ENCODE measurements at places on chromosomes 11 and 22.

GRCh38 chr22:37464181-37464580, 22.0 kb downstream of the MFNG start:
- no peak for DNase-seq

DNA sequence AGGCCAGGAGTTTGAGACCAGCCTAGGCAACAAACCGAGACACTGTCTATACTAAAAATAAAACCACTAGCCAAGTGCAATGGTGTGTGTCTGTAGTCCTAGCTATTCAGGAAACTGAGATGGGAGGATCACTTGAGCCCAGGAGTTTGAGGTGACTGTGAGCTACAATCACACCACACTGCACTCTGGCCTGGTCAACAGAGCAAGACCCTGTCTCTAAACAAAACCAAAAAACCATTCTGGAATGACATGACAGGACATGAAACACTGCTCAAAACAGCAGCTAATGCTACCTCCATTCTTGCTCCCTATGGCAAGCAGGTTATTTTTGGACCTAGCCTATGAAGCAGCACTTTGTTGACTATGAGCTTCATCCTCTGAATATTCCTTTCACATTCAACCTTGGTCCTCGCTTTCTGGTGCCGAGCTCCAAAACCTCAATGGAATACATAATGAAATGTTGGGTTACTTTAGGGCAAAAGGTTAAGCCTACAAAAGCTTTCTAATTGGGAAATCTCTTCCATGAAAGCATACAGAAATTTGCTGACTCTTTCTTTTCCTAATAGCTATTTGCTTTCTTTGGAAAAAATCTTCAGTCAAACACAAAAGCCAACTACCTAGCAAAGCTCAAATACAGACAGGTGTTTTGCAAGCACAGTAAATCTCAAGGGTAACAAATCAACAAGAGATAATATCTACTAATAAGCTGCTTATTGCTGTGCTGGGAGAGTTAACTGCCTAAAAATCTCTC, 21.1 kb downstream of the SIK3 start:
- DNase-seq = no peak

DNA sequence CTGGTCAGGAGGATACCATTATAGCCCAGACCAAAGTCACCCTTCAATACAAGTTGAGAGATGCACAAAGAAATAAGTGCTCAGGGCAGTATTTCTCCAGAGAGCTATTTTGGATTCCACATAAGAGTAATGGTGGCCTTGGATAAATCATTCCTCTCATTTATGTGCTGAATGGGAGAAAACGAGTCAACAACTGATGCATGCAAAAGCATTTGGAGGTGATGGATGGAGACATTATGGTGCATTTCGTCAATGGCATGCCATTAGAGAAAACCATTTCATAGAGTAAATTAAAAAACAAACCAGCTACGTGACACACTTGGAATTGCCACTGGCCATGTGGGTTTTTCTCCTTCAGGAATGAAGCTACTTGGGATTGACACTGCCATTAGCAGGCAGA, 81.2 kb downstream of the ARL14EP start:
- no peak for DNase-seq

DNA sequence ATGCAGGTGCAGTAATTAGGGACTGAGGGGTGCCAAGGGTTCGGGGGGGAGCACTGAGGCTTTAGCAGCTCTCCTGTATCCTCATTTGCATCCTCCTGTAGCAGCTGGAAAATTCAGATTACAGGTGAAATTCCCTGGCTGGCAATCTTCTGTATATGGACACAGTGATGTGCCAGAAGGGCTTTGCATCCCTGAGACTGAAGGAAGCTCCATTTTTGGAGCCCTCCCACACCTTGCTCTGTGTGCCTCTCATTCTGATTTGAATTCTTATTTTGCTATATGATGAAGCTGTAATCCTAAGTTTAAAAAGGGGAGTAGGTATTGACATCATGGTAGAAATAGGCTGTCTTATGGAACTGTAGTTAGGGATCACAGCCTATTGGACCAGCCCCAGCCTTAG, 46.6 kb downstream of the SCN3B start:
- no peak for DNase-seq

GRCh38 chr11:119899997-119900396, 171.0 kb upstream of the NECTIN1 start:
- DNase-seq = no peak

DNA sequence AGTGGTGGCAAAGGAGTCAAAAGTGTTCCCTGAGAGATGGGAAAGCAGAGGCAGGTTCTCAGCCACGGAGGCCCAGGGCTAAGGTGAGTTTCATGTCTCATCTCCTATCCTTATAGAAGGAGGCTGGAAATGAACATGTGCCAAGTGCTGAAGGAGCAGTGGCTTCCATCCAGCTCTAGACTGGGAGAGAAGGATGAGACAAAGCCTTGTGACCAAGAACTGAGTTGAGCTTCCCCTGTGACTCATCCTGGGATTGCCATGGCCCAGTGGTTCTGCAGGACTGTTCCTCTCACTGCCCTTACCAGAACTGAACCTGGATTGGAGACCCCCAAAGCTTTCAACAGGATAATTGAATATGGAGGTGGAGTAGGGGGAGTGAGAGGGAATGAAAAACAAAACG, 16.7 kb upstream of the OR9Q1 start:
- DNase-seq = no peak

- peak; percentile 71 for DNase-seq
Measured at GRCh38 chr11:67505605-67506396, 638 bp upstream of the PITPNM1 start.

GRCh38 chr22:20937794-20938671, 20.8 kb downstream of the CRKL start:
- DNase-seq = no peak

GRCh38 chr11:8838248-8838647, 72.7 kb upstream of the AKIP1 start:
- DNase-seq = no peak

GRCh38 chr11:126599217-126599897, 243.9 kb downstream of the ST3GAL4 start:
- DNase-seq = no peak

DNA sequence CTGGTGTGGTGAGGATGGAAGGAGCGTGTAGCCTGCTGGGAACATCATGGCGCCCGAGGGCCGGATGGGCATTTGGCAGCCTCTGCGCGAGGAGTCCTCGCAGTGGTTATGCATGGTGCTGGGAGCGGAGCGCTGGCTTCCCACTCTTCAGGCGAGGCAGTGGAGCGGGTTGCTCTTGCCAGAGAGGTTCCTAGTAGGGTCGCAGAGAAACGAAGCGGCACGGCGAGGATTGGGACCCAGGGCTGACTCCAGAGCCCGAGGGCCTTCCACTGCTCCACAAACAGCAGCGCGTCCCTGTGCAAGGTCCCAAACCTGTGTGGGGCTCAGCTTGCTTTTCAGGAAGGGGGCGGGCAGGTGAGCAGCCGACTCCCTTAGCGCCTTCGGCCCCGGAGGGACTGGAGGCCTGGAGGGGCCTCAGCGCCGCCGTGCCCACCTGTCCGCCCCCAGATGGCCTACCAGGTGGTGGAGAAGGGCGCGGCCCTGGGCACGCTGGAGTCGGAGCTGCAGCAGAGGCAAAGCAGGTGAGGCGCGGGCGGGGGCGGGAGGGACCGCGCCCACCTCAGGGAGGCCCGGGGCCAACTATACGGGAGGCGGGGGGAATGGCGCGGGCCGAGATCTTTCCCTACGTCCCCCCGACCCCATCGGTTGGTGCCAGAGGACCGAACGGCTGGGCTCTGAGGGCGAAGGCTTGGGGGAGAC, 7.2 kb downstream of the ATG16L2 start:
- DNase-seq = no peak

DNA sequence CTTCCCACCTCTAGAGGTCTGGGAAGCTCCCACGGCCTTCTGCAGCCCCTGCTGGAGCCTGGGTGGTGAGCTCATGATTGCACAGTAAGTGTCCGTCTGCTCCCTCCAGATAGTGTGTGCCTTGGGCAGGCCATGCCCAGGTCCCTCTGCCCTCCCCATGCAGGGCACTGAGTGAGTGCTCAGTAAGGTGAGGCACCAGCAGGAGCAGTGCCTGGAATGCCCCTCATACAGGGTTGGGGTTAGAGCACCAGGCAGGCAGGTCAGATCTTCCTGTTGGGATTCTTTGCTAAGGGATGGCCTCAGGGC, 50.3 kb downstream of the NAT10 start:
- no peak for DNase-seq

DNA sequence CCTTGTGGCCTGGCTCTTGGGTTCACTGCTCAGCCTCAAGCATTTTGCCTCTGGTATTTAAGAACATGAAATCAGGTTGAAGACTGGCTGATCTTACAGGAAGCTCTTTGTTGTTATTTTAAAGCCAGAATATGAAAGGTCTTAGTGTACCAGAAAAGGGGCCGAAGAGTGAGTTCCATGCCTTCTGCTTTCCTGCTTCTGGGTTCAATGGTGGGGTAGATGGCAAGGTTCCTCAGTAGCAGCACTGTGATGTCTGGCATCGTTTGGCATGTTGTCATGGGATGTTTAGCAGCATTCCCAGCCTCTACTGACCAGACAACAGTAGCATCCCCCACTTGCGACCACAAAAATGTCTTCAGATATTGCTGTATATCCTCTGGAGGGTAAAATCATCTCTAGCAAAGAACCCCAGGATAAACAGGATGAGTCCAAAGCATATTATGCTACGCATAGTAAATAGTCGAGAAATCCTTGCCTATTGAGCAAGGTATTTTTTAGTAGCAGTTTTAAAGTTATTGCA, 2.4 kb downstream of the VPS26B start:
- DNase-seq = no peak

GRCh38 chr11:77202941-77203900, 75.2 kb downstream of the MYO7A start:
- no peak for DNase-seq

GRCh38 chr11:3123305-3123704, 41.8 kb downstream of the OSBPL5 start:
- no peak for DNase-seq

GRCh38 chr11:8642196-8642841, 40.1 kb downstream of the TRIM66 start:
- no peak for DNase-seq

DNA sequence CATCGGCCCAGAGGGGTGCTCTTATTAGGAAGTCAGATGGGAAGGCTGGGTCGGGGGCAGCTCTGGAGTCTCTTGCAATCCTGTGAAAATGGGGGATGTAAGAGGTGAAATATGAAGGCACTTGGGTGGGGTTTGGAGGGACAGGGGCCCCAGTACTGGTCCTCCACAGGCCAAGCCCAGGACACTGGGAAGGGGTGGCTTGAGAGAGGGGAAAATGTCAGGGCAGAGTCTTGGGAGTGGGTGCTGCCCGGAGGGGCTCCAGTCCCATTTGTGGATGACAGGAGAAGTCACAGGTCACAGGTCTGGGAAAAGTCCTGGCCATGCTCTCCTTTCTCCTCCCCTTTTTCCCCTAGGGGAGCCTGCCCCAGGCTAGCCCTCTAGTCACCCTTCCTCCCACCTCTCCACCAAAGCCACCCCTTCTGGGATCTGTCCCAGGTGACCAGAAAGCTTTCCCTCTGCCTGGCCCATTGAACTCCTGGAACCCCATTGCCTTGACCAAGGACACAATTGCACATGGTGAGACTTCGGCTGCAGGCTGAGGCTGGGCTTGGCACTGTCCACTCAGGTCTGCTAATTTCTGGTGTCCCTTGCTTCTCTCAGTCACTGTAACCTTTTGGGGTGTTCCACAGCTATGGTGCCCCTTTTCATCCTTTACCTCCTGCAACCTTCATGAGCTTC, 1465.0 kb downstream of the TBC1D22A start:
- no peak for DNase-seq

All from activated naive CD8-positive, alpha-beta T cell treated with anti-CD3 and anti-CD28 coated beads, Interleukin-2, amount 50 U/mL, for 16 hours (primary cell).